Right cardiac atrium (tissue), 5 donors: ENCODE measurements at places on chromosomes 13 and 19. TPM values are rescaled to one million over a fixed set of nuclear protein-coding genes. Genes with fewer than 3 reads are reported as not detected.

PSG7 gene
- total RNA-seq = not detected

DNA sequence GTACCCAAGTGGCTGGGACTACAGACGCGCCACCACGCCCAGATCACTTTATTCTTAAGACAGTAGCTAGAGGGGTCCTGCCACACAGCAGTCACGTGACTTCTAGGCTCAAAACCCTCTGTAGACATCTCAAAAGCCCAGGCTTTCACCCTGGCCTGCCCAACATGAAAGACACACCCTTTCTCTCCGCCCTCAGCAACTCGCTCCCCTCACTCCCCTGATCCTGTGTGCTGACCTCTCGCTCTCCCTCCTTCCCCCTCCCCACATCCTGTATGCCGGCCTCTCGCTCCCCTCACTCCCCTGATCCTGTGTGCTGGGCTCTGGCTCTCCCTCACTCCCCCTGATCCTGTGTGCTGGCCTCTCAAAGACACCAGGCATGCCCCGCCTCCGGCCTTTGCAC, 77.4 kb downstream of the SLC15A1 start:
- no peak for DNase-seq

DNA sequence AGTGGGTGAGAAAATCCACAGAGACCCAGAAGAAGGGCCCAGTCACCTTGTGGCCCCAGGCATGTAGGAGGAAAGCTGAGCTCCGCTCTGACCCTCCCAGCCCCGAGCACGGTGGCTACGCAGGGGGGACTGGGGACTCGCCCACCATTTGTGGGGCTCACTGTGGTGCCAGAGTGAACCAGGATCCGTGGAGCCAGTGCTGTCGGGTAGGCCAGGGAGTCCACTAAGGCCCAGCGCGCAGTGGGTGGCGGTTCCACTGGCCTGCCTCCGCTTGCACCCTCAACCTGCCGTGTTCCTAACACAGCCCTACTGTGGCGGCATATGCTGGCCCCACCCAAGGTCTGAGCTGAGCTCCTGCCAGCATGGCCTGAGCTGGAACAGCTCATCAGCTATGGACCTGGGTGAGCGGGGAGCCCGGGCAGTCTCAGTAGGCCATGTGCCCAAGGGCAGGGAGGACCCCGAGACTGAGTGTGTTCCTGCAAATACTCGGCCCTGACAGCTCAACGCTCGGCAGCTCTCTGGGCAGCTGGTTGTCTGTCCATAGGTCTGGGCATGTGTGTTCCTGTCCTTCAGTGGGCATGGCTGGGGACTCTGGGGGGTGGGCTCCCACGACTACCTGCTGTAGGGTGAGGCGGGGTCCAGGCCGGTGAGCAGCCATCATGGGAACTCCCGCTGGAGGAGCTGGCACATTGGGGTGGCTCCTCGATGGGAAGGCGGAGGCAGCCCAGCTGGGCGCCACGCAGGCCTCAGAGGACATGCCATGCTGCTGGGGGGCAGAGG, 36.6 kb downstream of the CEBPG start:
- peak; percentile 38 for DNase-seq

- DNase-seq = no peak
These were observed 3.7 kb downstream of the FGF9 start for GRCh38 chr13:21674490-21675009.

GRCh38 chr13:97468331-97468730, 34.4 kb downstream of the RAP2A start:
- no peak for DNase-seq
